ENCODE measurements at places on chromosomes 4 and X. TPM values are rescaled to one million over a fixed set of nuclear protein-coding genes. Genes with fewer than 3 reads are reported as not detected.

The AFP gene
- not detected for total RNA-seq

The FNIP2 gene
- 53.5 TPM for total RNA-seq

The MAB21L2 gene
- 0.10 TPM for total RNA-seq

The VCX2 gene
- total RNA-seq: not detected

The SSX2 gene
- not detected for total RNA-seq

The IL9R gene
- total RNA-seq: not detected

The GAGE13 gene
- total RNA-seq: not detected

The PHEX gene
- 0.31 TPM for total RNA-seq

The MAOB gene
- 3.2 TPM for total RNA-seq

The HHIP gene
- 4.4 TPM for total RNA-seq

The MAGEB17 gene
- not detected for total RNA-seq

The MGARP gene
- not detected for total RNA-seq

The NOP14 gene
- 16.6 TPM for total RNA-seq

The ACSL4 gene
- total RNA-seq: 38.1 TPM

The SERTM2 gene
- 7.9 TPM for total RNA-seq

The MTMR8 gene
- 3.5 TPM for total RNA-seq

The AMTN gene
- total RNA-seq: not detected

The F8A2 gene
- total RNA-seq: not detected

The ZDHHC15 gene
- total RNA-seq: 2.9 TPM

The NONO gene
- total RNA-seq: 291 TPM

The SLC16A2 gene
- total RNA-seq: 17.1 TPM

The PRDM5 gene
- 36.4 TPM for total RNA-seq

The CTAG1A gene
- not detected for total RNA-seq

The STPG2 gene
- total RNA-seq: 0.31 TPM

The GPC3 gene
- 220 TPM for total RNA-seq

The PRRG3 gene
- total RNA-seq: 13.2 TPM

The PGAM4 gene
- not detected for total RNA-seq

The PRPS1 gene
- 32.8 TPM for total RNA-seq

The ARHGAP24 gene
- 112 TPM for total RNA-seq

The NLGN3 gene
- 3.7 TPM for total RNA-seq

The TMSB15A gene
- 8.9 TPM for total RNA-seq

The FAM184B gene
- total RNA-seq: 8.0 TPM

The SYP gene
- 1.1 TPM for total RNA-seq

The ZNF81 gene
- 12.1 TPM for total RNA-seq

The CDS1 gene
- 4.5 TPM for total RNA-seq

The PRSS12 gene
- 24.0 TPM for total RNA-seq

The SLC6A14 gene
- total RNA-seq: 3.2 TPM

The KIAA1210 gene
- total RNA-seq: 0.10 TPM

The AKAP14 gene
- total RNA-seq: 0.41 TPM

The BST1 gene
- total RNA-seq: 4.7 TPM

The GYPE gene
- total RNA-seq: 0.51 TPM

The SLC38A5 gene
- 3.7 TPM for total RNA-seq

The OPN1MW3 gene
- total RNA-seq: not detected

The NHS gene
- total RNA-seq: 3.5 TPM

The RNF128 gene
- 4.4 TPM for total RNA-seq
